RPMI7951 (cell line): ENCODE measurements at places on chromosomes 6 and 20. TPM values are rescaled to one million over a fixed set of nuclear protein-coding genes. Genes with fewer than 3 reads are reported as not detected.

DNA sequence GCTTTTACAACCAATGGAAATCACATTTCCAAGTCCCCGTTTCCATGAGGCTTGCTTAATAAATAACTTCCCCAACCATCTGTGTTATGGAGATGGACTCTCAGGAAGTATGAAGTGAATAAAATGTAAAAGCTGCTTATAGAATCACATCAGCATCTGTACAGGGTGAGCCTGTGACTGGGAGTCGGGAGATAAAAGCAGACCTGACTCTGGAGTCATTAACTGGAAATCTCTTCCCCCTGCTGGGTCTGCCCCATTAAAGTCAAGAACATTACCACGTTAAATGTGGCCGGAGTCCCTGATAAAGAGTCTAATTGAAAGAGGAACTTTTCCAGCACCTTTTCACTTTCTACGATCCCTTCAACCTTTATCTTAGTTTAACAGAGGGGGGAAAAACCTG lies 368.5 kb downstream of the DOK5 start:
- no peak for DNase-seq

MOXD1 gene
- total RNA-seq = 96.5 and 109 TPM in 2 replicates

ZC2HC1B gene
- not detected in 2 replicates for total RNA-seq

MOG gene
- total RNA-seq = not detected in 2 replicates

DNA sequence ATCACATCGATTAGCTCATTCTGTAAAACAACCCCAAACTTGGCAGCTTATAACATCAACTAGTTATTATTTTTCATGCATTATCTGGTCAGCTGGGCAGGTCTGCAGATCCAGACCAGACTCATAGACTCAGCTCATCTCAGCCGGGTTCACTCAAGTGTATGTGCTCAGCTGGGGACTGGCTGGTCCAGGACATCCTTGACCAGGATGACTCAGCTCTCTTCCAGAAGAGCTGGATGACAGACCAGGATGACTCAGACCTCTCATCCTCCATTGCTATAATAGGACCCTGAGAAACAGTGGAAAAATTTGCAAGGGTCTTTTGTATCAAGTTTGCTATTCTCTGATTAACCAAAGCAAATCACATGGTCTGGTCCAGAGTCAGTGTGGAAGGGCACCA lies 312.5 kb upstream of the PLCB4 start:
- DNase-seq = peak; percentile 98

DNA sequence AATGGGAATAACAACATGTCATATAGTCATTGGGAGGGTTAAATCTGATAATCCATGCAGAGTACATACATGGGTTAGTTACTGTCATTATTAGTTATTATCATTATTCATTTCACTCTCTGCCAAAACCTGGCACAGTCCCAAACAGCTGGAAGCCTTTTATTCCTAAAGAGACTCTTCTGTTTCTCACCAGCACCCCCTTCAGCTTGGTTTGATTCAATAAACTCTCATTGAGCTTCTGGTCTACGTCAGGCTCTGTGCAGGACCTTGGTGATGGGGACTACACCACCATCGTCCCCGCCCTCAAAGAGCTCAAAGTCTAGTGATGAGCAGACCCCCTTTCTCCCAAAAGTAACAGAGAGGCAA lies 2.3 kb downstream of the KCNK15 start:
- no peak for DNase-seq

DNA sequence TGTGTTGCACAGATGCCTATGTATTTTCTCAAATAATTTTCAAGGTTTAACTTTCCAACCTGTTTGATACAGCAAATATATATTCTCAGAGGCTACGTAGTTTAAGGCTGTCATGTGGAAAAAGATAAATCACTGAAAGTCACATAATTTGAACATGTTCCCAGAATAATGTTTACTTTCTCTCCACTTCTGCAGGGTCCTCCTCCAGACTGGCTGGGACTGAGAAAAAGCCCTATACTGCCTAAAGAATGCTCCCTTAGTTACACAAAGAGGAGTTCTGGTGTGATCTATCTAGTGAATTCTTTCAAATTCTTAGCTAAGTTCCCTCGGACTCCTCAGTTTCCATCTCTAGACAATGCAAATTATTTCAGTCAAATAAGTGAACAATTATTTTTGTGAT lies 411.0 kb downstream of the C6orf118 start:
- DNase-seq = no peak

GRCh38 chr6:106870069-106870468 lies 104.5 kb downstream of the CD24 start:
- DNase-seq = peak; percentile 89

TOX2 gene
- total RNA-seq = 24.7 and 25.4 TPM in 2 replicates

RSPO3 gene
- not detected in 2 replicates for total RNA-seq

DNA sequence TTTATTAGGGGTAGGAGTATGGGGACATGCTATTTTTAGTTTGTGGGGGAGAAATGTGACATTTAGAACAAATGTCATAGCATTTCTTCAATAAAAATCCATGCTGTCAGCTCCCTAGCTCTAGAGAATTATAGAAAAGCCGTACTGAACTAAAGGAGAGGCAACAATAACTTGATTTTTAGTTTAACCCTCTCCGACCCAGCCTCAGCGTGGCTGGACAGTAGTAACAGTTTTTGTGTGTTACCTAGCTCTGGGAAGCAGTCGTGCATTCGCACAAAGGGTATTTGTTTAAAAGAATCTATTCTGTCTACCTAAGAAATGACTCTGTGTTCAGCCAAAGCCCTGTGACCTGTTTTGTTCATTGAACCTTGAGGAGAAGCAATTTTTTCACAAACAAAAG lies 442.4 kb upstream of the SOX4 start:
- no peak for DNase-seq

- peak; percentile 95 for DNase-seq
These were observed 130.3 kb upstream of the BTN3A2 start for GRCh38 chr6:26234421-26235301.

TNXB gene
- 0.12 and 0.20 TPM in 2 replicates for total RNA-seq

DNA sequence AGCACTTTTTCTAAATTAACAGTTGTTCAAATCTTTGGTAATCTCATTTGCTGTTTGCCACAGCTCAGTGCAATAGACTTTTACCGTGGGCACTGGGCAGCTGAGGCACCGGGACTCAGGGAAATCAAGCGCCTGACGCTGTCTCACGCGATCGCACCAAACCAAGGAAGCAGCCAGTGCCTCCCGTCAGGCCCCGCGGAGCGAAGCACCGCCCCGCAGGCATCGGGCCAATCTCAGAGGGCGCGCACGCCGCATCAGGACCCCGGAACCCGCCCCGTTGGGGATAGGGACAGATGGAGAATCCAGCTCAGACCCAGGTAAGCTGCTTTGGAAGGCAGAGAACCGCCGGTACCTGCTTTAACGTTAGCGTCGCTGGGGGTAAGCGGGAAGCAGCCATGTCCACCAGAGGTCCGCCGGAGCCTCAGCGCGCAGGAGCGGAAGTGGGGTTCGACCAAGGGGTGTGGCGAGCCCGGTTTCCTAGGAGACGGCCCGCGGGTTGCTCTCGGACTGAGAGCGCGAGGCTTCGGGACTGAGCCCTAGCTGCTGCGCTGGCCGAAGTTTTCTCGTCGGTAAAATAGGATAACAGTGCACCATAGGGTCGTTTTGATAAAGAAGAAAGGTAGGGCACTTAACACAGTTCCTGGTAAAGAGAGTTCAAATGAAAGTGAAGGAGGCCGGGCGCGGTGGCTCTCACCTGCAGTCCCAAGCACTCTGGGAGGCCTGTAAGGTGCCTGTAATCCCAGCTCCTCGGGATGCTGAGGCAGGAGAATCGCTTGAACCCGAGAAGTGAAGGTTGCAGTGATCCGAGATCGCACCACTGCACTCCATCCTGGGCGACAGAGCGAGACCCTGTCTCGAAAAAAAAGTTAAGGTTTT lies at the start of gene LYRM2:
TSS of gene LYRM2 (minus strand) at position 428 of the 876 bp plus-strand sequence. CDS start at position 397, 31 bp downstream.
- peak; percentile 91 for DNase-seq
